ENCODE measurements at places on chromosomes 5 and 9.

GRCh38 chr9:9747787-9748186 is 865.0 kb downstream of the PTPRD start:
- no peak for DNase-seq

DNA sequence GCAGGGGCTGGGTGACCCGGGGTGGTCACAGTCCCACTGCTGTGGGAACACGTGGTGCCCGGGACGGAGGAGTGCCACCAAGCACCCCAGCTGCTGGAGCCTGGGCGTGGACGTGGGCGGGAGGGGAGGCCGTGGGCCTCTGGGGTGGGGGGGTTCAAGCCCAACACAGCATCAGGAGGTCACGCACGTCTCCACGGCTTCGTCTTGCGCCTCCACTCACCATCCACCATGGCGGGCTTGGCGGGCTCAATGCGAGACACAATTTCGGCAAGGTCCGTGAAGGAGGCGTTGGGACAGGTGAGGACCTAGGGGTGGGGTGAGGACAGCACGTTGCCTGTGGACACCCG is 2.2 kb upstream of the NSMF start:
- no peak for DNase-seq

- no peak for DNase-seq
Observed at GRCh38 chr5:120134944-120135343, 329.2 kb upstream of the PRR16 start.

GRCh38 chr5:97297063-97297703 is 114.1 kb upstream of the RIOK2 start:
- DNase-seq, result no peak

DNA sequence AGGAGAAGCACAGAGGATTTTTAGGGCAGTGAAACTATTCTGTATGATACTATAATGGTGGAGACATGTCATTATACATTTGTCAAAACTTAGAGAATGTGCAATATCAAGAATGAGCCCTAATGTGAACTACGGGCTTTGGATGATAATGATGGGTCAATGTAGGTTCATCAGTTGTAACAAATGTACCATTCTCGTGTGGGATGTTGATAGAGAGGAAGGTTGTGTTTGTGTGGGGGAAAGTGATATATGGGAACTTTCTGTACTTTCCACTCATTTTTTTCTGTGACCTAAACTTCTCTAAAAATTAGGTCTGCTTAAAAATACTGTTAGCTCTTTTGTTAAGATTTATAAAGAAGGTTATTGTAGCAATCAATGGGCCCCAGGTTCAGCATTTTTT is 138.9 kb downstream of the SPATA31D1 start:
- DNase-seq, result no peak

- no peak for DNase-seq
Observed at GRCh38 chr9:3647652-3648051, 121.9 kb upstream of the RFX3 start.

DNA sequence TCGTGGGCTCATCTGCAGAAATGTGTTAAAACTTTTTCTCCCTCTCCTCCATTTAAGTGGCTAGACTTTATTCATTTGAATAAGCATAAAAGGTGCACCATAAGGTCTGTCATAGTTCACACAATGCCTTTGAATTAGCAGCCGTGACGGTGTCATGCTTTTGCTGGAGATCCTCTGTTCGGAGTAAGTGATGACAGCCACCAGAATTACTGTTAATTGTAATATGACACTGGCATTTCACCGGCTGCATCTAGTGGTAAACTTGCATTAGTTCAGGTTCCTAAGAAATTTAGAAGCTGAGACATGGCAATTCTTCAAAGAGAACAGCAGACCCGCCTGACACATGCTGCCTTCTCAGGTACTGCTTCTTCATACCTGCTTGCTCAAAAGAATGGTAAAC is 241.7 kb downstream of the EBF1 start:
- no peak for DNase-seq

GRCh38 chr9:109776391-109776790 is 3.6 kb upstream of the PALM2AKAP2 start:
- no peak for DNase-seq

DNA sequence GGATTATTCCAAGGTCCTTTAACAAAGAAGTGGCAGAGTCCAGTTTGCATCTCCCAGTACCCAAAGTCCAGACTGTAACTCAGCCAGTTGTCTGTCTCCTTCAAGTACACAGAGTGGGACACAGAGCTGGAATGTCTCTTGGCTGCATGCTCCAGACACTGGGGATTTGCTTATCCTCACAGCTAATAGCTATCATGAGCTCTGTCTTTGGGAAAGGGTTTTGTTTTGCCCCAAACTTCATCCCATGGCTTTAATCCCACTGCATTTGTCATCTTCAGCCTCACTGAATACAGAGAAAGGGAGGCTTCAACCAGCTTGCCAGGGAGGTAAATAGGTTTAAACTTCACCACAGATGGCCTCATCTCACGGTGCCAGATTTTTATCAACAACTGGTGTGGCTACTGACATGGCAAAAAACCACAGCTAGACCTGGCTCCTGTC is 412.2 kb upstream of the SLC24A2 start:
- no peak for DNase-seq

DNA sequence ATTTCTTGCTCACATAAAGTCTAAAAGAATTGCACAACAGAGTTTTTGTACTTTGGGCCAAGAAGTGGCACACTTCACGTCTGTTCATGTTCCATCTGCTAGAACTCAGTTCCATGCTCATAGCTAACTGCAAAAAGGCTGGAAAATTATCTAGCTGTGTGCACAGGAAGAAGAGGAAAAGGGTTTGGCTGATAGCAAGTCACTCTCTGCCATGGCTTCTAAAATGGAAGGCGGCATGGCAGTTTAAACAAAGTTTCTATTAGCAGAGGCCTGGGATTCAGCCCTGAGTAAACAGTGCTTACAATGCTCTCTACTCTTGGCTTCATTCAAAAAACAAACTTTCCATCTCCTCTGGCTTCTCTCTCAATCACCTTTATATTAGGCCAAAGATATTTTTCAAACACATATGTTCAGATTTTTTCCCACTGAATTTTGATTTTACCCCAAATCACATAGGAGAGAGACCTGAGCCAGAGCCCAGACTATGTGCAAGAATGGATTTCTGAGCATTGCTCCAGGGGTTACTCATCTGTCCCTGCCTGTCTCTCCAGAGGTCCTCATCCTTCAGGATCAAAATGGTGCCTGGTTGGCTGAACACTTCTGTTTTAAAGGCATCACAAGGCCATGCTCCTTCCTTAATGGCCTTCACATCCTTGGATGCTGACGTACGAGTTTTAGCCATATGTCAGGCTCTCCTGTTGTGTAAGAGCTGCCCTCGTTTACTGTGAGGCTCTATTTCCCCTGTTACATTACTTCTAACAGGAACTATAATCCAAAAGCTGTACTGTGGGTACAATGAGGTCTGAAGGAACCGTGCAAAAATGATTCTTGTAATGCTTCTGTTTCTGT is 226.6 kb downstream of the SAXO1 start:
- DNase-seq, result no peak

GRCh38 chr9:127664678-127665507 is 41.9 kb upstream of the CFAP157 start:
- DNase-seq, result no peak

GRCh38 chr5:1919209-1919566 is 36.5 kb upstream of the IRX4 start:
- DNase-seq, result no peak

- no peak for DNase-seq
Observed at GRCh38 chr5:88195636-88196035, 73.0 kb downstream of the TMEM161B start.

- no peak for DNase-seq
Observed at GRCh38 chr5:68928617-68929302, 165.1 kb upstream of the SLC30A5 start.

DNA sequence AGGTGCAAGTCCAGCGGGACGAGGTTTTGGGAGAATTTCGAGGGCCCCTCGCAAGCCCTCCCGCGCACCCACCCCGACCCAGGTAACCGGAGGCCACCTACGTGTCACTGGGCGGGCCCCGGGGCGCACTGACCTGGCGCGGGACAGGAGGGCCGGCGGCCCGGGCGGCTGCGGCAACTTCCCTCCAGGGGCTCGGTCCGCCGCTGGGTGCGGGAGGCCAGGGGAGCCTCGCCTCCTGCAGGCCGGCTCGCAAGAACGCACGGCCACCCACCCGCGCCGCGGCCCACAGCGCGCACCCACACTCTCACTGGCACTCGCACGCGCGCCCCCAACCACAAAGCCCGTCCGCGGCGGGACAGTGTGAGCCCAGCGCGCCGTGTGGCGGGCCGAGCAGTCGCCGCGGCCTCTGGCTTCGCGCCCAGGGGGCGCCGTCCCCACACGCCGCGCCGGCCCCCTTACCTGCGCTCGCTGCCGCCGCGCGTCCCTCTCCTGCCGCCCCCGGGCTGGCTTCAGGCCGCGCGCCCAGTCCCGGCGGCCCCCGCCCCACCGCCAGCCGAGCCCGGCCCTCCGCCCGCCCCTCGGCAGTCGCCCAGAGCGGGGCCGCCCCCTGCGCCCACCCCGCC is 451 bp downstream of the LPAR1 start:
- no peak for DNase-seq

GRCh38 chr5:151637676-151638075 is 46.5 kb upstream of the FAT2 start:
- no peak for DNase-seq

GRCh38 chr9:134619448-134619982 is 22.1 kb upstream of the COL5A1 start:
- DNase-seq, result no peak

GRCh38 chr5:55936100-55936693 is 58.6 kb downstream of the IL6ST start:
- peak; percentile 40 for DNase-seq

DNA sequence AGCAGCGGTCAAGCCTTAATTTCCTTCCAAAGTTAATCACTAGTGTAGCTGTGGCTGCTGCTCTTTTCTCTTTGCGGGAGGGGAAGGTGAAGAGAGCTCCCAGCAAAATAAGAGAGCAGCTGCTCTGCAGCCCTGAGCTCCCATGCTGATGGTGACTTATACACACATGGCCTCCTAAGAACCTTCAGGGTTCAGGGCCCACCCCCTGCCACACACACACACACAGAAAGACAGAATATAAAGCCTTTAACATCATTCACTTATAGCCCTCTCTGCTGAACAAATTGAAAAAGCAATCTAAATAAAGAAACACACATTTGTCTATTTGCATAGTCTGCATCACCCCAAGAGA is 43.6 kb downstream of the GAS1 start:
- DNase-seq, result no peak

- DNase-seq, result peak; percentile 23
Observed at GRCh38 chr5:35926389-35927051, 11.9 kb downstream of the CAPSL start.

GRCh38 chr5:154221371-154221896 is 30.9 kb downstream of the GALNT10 start:
- peak; percentile 5 for DNase-seq

GRCh38 chr9:33102551-33103210 is 26.2 kb upstream of the SMU1 start:
- DNase-seq, result no peak

GRCh38 chr5:52987711-52988331 is 1.3 kb upstream of the ITGA2 start:
- DNase-seq, result no peak

- DNase-seq, result no peak
Observed at GRCh38 chr5:73901455-73901854, 275.5 kb downstream of the ARHGEF28 start.

DNA sequence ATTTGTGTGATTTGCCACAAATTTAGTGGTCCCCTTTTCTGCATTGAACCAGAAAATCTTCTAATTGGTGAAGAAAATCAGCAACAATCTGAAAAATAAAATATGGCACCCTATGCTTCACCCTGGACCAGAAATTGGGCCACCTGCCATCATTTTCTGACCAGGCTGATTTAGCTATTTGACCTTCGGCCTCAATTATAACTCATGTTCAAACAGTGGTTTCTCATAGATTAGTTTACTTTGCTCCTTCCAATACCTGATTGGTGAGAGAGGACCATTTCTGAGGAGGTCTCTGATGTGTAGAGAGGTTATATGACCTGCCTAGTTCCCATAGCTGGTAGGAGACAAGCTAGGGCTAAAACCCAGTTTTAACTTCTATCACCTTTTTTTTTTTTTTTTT is 59.0 kb downstream of the PTTG1 start:
- no peak for DNase-seq

DNA sequence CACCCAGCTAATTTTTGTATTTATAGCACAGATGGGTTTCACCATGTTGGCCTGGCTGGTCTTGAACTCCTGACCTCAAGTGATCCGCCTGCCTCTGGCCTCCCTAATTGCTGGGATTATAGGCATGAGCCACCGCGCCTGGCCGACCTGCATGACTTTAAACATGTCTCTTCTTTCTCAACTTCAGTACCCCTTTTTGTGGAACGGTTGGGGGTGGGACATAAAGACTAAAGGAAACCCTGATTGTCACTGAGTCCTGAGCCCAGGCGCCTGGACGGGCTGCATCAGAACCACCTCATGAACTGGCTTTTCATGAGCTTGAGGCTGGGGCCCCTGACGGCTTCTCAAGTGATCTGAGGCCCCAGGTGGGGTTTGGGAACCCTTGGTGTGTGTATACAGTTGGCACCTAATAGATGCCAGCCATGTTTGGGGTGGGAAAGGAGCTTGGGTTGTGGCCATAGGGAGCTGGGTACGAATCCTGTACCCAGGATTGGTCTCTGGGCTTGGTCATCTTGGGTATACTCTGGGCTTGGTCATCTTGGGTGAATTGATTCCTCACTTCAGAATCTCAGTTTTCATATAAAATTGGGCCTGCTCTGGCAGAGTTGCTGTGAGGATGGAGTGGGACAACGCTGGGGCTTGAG is 2.2 kb downstream of the GRK6 start:
- DNase-seq, result no peak

DNA sequence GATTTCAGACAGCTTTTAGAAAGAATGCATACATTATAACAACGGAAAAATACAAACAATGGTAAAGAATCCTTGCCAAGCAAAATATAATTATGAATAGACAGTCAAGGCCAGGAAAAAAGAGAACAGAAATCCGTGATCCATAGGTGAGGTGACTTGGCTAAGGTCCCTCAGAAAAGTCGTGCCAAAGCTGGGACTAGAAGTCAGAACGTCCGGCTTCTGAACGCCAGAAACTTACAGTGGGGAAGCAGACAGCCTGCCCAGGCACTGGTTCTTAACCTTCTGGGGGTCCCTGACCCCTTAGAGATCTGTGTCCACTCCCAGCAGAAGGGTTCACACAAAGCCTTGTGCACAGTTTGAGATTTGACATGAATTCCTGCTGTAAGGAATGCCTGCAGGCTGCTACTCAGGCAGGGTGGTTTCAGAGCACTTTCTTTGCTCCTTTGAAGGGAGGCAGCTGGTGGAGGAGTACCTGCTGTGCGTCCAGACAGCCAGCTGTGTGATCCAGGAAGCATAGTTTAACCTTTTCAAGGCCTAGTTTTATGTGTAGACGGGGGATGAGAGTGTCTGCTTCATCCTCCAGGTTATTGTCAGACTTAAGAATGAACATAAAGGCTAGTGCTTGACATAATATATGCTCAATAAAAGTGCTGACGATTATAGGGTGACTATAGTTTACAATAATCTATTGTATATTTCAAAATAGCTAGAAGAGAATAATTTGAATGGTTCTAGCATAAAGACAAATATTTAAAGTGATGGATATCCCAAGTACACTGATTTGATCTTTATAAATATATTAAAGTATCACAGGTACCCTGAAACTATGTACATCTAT is 852 bp downstream of the ARHGEF37 start:
- no peak for DNase-seq

- no peak for DNase-seq
Observed at GRCh38 chr9:105142406-105143135, 101.9 kb upstream of the SLC44A1 start.
